ENCODE measurements at places on chromosomes 16 and 17.

DNA sequence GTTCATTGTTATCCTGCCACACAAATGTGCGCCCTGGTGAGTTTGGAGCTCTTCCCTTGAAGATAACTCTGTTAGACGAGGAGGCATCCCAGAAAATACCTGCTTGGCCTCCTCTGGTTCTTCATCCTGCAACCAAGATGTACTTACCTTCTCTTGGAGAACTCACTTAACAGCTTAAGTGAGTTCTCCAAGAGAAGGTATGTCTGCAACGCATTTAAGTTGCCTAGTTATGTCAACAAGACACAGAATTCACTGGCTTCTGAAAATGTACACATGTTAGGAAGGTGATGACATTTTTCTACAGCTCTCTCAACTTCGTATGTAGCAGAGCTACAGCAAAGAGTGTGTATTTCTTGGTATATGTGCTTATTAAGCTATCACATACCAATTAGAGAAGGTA, 78.6 kb upstream of the NOG start:
- no peak for DNase-seq

GRCh38 chr17:17416007-17416399, 60.8 kb upstream of the MED9 start:
- no peak for DNase-seq

DNA sequence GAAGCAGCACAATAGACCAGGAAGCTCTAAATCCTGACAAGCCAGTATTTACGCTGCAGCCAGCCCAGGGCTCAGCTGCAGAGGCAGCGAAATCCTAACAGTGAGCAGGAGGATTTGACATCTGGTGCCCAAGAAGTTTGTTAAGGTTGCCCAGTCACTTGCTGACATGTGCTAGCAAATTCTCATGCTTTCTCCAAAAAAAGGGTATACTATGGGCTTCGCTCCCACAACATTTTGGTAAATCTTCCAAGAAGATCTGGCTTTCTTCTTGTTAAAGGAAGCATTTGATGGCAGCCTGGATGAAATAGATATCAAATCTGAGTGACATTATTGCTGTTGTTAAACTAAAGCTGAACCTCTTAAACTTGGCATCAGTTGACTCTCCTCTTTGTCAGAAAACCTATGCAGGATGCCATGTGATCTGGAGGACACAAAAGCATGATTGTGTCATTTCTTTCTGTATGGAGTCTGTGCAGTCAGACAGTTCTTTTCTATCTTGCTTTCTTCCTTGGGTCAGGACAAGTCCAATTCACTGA, 949.7 kb upstream of the RBFOX1 start:
- no peak for DNase-seq

GRCh38 chr17:78905541-78905940, 2.5 kb upstream of the CEP295NL start:
- DNase-seq = no peak

DNA sequence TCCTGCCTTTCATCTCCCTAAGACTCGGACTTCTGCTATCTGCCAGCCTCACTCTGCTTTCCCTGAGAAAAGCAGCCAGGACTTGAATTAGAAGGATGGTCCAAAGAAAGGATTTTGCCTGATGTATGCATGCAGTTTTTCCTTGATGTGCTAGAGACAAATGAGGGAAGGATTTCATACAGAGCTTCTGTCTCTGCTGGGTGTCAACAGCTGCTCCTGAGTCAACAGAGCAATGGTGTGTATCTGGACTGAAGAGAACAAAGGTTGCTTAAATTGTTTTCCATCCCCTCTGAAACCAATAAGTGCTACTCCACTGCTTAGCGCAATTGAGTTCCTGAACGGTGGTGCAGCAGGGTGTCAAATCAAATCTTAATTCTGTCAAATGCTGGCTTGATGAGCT, 680.6 kb upstream of the C16orf82 start:
- no peak for DNase-seq

GRCh38 chr16:9850817-9851216, 331.4 kb downstream of the GRIN2A start:
- no peak for DNase-seq

- DNase-seq = no peak
Observed at GRCh38 chr17:19996502-19996901, 12.7 kb upstream of the SPECC1 start.

DNA sequence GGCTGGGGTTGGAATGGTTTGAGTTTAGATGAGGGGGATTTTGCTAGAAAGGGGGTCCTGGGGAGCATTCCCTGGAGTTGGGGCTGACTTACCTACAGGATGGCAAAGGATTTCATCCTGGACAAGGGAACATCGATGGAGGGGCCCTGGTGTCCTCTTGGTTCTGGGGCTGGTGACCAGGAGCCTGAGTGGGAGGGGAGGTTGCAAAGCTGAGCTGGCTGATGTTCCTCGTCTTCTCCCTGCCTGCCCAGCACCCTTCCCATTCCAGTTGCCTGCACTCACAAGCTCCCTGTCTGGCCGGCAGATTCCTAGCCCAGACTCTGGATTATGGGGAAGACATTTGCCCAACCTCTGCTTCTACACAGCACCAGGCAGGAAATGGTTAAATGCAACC, 37.2 kb downstream of the ITGAE start:
- DNase-seq = no peak

DNA sequence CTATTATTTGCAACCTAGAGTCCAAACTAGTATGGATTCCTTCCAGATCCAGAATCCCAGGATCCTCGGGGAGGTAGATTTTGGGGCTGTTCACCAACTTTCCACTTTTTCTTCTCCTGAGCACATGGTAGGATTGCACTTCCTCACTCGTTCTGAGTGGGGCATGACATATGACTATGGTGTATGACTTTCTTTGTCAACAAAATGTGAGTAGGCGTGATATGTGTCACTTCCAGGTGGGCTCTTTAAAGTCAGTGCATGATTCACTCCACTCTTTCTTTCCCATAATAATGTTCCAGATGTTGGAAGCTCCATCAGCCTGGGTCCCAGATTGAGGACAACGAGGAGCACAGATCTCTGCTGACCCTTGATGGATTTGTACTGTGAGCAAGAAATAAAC, 21.5 kb downstream of the IRX5 start:
- DNase-seq = no peak

DNA sequence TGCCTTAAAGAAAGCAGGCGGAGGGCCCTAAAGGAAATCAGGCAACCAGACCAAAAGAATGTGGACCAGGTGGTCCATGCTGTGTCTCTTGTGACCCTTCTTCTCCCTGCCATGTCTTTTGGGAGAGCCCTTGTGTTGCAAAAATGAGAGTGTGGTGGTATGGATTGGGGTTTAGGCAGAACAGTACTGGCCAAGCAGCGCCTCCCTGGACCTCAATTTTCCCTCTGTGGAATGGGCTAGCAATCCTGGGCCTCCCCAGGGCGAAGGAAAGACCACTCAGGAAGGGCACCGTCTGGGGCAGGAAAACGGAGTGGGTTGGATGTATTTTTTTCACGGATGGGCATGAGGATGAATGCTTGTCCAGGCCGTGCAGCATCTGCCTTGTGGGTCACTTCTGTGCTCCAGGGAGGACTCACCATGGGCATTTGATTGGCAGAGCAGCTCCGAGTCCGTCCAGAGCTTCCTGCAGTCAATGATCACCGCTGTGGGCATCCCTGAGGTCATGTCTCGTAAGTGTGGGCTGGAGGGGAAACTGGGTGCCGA, 7.6 kb upstream of the NLRC5 start:
- no peak for DNase-seq

DNA sequence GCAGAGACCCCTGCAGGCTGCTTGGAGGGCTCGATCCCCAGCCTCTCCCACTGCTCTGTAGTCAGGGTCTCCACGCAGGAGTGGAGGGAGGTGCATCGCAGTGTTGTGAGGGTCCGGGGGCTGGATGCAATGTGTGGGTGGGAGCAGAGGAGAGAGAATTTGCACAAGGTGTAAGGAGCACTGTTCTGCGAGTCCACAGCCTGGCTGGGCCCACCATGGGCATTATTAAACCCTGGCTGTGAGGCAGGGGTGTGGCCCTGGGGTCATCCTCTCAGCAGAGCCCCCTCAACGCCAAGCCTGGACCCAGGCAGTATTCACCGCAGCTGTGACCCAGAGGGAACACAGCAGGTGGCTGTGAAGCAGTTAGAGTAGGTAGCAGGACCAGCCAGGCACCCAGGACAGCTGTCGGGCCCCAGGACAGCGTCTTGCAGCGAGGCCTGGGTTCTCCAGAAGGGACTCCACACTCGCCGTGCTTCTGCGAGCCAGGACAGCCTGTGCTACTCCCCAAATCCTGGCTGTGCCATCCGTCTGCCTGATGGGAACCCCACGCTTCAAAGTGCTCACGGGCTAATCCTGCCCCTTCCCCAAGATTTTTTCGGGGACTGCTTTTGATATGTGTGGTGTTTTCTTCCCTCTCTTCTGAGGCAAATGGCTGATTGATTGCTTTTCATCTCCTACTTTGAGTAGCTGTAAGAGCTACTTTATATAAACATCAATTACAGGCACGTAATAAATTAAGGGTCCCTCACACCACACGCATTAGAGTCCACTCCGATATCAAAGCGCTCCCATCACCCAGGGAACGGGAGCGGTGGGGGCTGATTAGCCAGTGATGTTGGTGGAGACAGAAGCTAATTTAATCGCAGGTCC, 100.9 kb upstream of the GSE1 start:
- no peak for DNase-seq

GRCh38 chr16:3654249-3654991, at the start of gene DNASE1:
Gene DNASE1 (plus strand): TSS chr16:3654691. CDS start chr16:3655374, 683 bp downstream.
- no peak for DNase-seq

- no peak for DNase-seq
Observed at GRCh38 chr16:21117567-21117966, 33.1 kb downstream of the DNAH3 start.

- DNase-seq = no peak
Observed at GRCh38 chr17:34254146-34254545, 939 bp upstream of the CCL2 start.

DNA sequence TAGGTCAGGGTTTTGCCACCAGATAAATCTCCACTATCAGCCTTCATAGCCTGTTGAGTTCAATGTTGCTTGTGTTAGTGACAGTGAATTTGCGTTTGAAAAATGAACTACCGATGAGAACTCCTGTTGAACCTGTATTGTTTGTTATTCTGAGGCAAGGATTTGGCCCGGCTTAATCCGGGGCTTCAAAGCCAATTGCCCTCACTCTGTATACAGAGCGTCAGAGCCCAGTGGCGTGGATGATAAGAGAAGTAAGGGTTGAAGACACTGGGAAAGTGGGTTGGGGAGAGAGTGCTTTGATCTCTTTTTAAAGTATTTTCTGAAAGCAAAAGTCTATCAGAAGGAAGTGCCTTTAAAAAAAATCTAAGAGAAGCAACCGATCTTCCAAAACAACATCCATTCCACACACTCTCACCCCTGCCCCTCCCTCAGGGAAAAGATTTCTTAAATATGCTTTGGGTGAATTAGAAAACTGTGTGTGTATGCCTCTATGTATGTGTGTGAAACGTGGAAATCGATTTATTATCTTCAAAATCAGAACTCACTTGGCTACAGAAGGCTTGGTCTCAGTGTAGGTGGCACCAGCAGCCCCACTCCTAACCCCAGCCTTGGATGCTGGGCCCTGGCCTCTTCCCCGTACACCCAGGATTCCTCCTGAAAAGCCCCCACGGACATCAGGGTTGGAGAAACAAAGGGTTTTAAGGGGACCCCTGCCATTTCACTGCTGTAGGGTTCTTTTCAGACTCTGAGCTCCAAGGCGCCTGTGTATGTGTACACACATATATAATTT, 8.8 kb downstream of the TBX4 start:
- no peak for DNase-seq

DNA sequence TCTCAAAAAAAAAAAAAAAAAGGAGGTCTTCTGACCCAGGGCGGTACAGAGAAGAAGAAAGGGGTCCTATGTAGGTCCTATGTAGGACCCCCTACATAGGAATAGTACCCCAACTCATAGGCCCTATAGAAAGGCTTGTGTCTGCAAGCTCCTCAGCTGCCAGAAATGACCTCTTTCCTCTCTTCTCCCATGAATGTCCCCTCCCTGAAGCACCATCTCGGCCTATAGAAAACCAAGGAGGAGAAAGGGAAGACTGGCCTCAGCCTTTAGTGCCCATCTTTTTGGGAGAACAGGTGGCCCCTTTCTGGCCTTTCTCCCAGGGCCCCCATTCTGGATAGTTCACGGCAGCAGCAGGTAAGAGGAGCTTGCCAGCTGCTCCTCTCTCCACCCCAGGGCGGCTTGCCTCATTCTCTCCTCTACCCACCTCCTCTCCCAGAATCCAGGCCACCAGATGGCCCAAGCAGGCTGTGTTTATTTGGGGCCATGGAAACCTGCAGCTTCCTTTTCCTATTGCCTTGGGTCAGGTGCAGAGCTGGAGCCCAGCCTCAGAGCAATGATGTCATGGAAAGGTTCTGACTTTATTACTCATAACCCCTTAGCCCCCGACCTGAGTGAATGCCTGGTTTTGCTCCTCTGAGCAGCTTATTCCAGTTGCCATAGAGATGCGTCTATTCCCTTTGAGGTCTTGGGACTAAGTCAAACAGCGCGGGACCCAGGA, 1.6 kb upstream of the MRPL58 start:
- DNase-seq = no peak

- DNase-seq = no peak
Observed at GRCh38 chr16:69182730-69183416, 4.1 kb upstream of the SNTB2 start.

DNA sequence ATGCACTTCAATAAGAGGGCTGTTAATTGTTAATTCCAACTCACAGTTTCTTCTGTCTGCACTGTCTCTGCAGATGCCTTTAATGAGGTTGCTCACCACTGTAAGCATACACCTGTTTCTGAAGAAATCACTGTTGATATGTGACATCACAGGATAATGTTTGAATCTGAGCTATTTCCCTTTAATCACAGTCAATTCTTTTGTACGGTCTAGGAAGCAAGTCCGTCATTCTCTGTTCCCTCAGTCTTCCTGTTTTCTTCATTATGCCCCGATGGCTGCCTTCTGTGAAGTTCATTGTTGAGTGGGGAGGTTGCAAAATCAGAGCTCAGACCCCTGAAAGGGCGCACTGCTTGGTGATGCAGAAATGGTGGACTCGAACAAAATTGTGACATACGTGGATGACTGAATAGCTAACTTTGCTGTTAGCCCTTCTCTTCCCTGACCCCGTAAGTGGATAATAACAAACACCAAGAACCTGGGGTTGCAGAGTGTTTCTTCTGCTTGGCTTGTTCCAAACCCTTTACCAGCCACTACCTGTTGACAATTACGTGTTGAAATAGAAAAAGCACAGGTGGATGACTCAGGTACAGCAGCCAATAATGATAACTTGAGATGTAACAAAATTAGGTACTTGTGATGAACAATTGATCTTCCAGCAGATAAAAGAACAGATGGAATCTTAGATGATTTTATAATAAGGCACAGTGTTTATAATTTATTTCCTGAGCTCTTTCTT, 71.9 kb upstream of the AXIN2 start:
- DNase-seq = no peak

All from right kidney (tissue), 9 donors.